CD4-positive, alpha-beta T cell treated with Interleukin-6 for 4 hours (primary cell): ENCODE measurements at places on chromosomes 3 and 15.
A peak's percentile ranks its signal among the peaks of the same experiment; 100 is the strongest.

GRCh38 chr3:141499284-141499683 is 12.5 kb downstream of the RASA2 start:
- DNase-seq: no peak

DNA sequence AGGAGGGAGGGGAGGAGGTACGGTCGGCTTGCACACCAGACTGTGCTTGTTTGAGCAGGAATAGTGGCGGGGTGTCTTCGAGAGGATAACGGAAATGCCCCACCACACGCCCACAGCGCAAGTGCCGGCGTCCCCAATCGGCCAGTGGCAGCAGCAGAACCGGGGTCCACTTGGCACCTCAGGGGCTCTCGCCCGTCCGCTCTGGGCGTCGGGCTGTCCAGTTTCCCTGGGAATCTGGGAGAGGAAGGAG is 53.7 kb downstream of the CCDC54 start:
- DNase-seq: peak; percentile 46

- DNase-seq: no peak
Observed at GRCh38 chr3:52436500-52437149, 8.3 kb downstream of the SEMA3G start.

DNA sequence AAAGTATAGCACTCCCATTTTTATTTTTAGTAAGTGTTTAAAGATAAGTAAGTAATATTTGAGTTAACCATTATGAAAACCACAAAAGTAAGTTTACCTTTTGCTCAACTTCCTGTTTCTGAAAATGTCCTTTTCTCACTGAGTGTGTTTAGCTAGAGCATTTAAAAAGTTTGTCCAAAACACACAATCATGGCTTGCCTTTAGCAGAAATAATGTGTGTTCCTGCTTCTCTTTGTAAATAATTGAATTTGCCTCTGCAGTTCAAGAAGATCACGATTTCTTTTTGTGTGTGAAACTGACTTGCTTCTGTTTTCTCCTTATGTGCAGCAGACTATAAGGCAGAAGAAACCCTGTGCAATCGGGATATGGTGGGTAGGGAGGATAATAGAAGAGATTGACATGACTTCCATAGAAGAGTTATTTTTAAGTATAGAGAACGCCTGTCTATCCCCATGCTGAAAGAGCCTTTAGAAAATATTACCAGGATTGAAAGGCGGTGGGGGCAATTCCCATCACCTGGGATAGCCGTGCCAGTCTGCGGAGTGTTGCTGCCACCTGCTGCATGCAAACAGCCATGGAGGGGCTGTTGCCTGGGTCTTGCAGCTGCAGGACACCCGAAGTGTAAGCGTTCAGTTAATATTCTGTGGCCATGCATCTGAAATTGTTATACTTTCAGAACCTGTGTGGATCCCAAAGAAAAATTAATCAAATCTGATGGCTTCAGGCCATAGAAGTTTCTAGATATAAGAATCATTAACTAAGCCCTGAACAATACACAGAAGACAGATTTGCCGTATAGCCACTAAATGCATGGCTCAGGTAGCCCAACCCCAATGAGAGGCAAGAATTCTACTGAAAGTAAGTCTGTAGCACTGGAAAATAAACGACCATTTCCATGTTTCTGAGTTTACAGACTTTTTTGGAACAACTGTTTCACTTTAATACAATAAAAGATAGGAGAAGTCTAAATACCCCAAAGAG is 2.4 kb upstream of the CD96 start:
- peak; percentile 79 for DNase-seq

DNA sequence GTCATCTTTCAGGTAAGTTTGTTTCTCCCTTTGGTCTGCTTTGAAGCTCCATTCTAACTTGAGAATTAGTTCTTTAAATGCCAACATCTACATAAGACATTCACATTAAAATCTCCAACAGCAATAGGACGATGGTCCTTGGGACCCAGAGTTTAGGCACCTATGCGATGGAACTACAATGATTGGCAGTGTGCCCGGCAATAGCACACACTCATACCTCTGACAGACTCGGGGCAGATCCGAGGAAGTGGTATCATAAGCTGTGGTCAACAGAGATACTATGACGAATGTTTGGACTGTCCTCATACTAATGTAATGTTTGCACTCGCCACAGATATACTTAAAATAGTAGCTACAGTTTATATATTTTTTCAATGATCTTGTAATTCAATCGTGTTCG is 34.2 kb upstream of the NR2F2 start:
- DNase-seq: no peak

DNA sequence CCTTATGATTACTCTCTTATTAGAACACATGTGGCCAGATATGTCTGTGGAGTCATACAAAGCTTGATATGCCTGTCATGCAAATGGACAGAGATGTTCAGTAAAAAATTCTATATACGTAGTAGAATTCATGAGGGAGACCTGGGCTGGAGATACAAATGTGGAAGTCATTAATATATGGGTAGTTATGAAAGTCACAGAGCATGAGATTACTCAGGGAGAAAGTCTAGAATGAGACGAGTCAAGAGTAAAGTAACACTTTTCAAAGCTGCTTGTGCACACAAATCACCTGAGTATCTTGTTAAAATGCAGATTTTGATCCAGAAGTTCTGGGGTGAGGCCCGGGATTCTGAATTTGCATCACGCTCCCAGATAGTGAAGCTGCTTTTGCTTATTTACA is 28.4 kb downstream of the OXSM start:
- DNase-seq: no peak

DNA sequence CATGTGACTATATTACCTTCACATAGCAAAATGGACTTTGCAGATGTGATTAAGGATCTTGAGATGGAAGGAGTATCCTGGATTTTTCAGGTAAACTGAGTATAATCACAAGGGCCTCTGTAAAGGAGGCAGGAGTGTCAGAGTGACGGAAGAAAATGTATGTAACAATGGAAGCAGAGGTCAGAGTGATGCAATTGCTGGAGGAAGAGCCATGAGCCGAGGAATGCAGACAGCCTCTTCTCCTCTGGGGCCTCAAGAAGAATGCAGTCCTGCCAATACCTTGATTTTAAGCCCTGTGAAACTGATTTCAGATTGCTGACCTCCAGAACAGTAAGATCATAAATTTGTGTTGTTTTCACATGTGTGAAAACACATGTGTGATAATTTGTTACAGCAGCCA is 15.1 kb downstream of the HEMK1 start:
- DNase-seq: no peak

- DNase-seq: no peak
Observed at GRCh38 chr3:107727102-107727501, 204.3 kb downstream of the BBX start.

DNA sequence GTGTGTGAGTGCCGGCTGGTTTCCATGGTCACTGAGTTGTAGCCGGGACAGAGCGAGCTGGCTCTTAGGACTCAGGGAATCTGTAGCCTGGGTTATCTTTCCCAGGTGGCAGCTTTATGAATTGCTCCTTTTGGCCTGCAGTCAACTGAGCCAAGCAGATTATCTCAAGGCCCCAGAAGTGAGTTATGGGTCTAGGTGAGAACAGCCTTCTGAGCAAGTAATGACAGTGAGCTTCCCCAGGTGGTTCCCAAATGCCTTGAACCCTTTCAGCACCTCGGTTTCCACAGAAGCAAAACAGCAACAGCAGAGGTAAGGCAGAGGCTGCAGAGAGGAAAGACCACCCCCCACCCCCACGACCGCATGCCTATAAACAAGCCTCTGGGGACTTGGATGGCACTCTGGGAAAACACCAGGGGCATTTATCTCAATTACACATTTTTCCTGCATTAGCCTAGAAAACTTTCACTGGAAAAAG is 56.7 kb upstream of the DGKG start:
- DNase-seq: no peak

GRCh38 chr3:58106061-58106460 is 97.8 kb downstream of the FLNB start:
- DNase-seq: no peak

DNA sequence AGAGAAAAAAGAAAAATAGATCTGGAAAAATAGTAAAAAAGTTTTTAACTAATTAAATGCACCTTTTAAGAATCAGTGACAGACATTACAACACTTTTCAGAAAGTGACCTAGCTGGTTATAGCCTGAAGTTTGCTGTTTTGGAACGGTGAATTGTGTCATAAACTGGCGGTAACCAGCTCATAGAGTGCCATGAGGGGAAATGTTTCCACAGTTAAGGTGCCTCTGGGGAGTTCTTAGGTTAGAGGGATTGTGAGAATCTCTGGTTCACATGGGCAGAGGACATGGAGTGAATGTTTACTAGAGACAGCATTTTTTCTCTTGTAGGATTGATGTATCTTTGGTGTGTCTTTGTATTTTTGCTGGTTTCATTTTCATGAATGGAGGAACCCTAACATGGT is 2.8 kb downstream of the TBC1D23 start:
- DNase-seq: no peak

DNA sequence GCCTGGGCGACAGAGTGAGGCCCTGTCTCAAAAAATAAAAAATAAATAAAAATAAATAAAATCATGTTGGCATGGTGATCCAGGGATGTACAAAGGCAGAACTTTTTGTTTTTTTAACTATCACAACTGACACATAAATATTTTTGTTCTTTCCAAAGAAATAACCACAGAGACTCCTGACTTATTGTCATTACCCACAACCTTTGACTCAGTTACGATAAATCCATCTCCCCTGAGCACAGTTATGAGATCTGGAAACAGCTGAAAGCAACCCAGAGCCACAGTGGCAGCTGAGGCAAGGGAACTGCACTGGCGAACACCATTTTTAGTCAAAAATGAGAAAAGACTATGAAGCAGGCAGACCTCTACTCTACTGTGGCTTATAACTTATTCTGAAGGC is 24.0 kb downstream of the OSBPL10 start:
- no peak for DNase-seq

DNA sequence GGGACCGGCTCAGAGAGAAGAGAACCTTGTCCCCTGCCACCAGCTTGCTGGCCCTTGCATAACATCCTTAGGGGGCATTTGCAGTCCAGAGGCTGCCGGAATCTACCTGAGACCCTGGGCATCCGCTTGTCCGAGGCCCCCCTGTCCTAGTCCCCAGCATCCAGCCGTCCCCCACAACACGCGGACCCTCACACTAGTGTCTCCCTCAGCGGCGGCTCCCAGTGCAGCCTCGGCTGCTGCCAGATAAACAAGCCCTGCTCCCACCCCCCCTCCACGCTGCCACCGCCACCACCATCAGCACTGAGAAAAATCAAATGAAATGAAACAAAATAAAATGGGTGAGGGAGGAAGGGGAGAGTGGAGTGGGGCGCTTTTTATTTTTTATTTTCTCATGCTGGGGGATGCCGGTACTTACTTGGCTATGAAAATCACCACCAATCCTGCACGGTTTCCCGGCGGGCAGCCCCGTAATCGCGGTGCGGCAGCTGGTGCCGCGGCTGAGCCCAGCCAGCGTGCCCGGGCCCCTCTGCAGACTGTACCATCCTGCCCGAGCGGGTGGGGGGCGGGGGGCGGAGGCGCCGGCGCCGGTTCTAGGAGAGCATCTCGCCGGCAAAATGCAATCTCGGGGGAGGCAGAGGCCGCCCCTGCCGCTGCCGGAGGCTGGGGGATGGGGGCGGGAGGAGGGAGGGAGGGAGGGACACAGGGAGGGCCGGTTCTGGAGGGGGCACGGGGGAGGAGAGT is at the start of gene ATP2B2:
ATP2B2 (minus strand) TSS at position 537 of the 741 bp plus-strand sequence. CDS start 56,043 bp downstream, outside the sequence.
- DNase-seq: peak; percentile 20

GRCh38 chr3:176840641-176841286 is 356.5 kb downstream of the TBL1XR1 start:
- no peak for DNase-seq

DNA sequence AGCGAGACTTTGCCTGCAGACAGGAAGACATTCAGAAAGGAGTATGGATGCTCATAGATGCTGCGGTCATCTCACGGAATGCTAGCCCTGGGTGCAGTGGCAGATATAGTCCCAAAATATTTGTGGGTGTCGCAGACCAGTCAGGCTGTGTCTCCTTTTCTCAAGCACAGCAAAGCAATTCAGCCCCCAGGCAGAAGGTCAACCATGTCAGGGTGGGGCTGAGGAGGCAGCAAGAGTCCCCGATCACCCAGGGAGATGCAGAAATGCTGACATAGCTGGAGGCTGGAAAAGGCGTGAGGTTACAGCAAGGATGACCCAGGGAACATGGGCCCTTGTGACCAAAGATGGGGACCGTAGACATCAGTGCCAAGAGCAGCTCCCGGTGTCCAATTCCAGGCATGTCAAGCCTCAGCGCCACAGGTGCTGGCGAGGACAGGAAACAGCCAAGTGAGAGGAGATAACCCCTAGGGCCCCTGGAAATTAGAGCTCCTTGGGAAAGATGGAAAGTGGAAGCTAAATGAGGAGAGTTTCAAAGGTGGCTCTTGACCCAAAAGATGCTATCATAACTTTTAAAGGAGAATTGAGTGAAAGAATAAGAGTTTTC is 81.2 kb upstream of the ABHD17C start:
- DNase-seq: no peak

DNA sequence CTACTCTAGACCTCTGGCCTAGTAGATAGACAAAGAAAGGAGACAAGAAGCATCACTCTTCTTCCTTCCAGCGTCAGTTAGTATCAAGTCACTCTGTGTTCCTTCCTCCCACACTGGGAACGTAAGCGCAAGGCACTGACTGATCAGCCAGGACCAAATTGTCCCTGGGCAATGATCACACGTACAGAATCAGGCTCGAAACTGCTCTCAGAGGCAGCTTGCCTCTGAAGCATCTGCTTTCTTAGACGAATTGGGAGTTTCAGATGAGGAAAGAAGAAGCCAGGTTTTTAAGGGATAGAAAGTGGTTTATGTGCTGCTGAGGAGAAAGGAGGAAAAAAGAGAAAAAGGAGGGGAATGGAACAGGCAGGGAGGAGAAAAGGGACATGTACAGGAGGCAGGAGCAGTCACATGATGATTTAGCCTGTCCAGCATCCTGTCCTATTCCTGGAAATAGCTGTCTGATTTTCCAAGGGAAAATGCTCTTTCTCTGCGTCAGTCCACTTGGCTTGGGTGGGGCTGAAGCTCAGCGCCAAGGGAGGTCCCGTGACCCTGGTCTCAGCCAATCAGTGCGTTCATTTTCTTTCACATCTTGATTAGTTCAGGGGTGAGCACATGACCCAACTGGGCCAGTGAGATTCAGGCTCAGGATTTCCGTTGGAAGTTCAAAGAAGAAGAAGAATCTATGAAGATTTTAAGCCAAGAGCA is 102.0 kb upstream of the PRICKLE2 start:
- no peak for DNase-seq

GRCh38 chr3:66154444-66154861 is 66.3 kb upstream of the SLC25A26 start:
- DNase-seq: no peak

GRCh38 chr3:127012091-127012490 is 29.2 kb downstream of the PLXNA1 start:
- DNase-seq: no peak

DNA sequence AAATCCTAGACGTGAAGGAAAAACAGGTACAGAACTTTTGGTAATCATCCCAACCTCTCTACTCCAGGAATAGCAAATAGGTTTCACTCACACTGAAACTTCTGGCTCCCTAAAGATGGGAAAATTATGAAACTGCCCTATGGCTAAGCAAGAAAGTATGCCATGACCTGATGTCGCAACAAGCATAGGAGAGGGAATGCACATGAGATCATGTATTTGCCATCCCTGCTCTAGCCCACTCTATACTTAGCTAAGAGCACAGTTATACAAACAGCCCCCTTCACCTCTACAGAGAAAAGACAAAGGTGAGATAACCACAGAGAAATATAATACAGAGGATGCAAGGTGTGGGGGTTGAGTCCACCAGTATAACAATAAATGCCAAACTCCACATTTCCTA is 102.7 kb downstream of the TBC1D5 start:
- no peak for DNase-seq

GRCh38 chr3:196141052-196141865 is 59.4 kb upstream of the TFRC start:
- no peak for DNase-seq
